ENCODE measurements at places on chromosomes 16 and 17. TPM values are rescaled to one million over a fixed set of nuclear protein-coding genes. Genes with fewer than 3 reads are reported as not detected.
A peak's percentile ranks its signal among the peaks of the same experiment; 100 is the strongest.

DNA sequence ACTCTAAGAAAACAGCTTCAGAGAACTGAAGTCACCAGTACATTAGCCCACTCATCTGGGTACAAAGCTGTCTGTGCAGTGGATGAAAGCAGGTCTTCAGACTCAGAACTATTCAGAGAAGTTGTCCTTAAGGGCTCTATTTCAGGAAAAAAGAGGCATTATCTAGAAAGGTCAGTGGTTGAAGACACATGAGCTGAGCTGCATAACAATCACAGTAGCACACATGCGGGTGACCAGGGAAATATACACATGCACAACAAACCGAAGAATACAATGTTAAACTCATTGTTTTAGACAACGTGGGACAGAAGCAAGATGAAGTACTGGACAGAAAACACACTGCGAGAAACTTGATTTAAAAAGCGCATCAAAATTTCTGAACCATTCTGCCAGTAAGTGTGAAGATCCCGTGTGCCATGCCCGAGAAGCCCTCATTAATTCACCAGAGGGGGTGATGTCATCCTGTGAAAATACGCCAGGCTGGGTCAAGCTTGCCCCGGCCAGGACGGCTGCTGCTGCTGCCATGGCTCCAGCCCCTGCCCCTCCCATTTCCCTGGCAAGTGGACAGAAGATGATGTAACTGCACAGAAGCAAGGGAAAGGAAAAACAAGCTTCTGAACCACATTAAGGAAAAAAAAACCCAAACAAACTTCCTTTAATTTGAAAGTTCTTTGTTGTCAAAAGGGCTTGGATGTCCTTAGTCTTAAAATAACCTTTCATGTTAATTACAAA, 10.1 kb downstream of the DYNC1LI2 start:
- peak; percentile 54 for DNase-seq

GRCh38 chr16:53022374-53022773, 30.3 kb downstream of the CHD9NB start:
- no peak for DNase-seq

- peak; percentile 70 for DNase-seq
Observed at GRCh38 chr17:4604111-4604644, 19.8 kb downstream of the SMTNL2 start.

Gene MILR1
- polyA plus RNA-seq = 2.0 TPM

DNA sequence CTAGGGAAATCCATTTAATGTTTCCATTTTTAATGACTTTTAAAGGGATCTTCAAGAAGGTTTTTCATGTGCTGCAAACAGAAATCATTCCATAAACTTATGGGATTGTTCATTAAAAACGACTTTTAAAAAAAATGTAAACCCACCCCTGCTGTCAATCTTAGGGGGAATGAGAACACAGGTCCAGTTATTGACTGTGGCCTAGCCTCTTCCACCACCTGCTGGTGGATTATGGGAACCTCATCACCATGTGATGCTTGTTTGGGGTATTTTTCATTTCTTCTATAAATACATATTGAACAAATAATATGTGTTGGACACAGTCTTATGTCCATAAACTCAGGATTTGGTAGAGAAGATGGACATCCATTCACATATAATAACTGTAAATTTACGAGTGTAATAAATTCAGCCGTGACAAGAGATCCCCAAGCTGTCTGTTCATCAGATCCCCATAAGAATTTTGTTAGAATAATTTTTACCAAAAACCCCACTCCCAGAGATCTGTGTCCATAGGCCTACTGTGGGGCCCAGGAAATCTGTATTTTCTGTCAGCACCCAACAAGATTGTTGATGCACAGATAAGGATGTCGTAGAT, 42.0 kb upstream of the TMC5 start:
- peak; percentile 40 for DNase-seq

Gene TAC4
- polyA plus RNA-seq = not detected

Gene CD19
- polyA plus RNA-seq = 4.4 TPM

DNA sequence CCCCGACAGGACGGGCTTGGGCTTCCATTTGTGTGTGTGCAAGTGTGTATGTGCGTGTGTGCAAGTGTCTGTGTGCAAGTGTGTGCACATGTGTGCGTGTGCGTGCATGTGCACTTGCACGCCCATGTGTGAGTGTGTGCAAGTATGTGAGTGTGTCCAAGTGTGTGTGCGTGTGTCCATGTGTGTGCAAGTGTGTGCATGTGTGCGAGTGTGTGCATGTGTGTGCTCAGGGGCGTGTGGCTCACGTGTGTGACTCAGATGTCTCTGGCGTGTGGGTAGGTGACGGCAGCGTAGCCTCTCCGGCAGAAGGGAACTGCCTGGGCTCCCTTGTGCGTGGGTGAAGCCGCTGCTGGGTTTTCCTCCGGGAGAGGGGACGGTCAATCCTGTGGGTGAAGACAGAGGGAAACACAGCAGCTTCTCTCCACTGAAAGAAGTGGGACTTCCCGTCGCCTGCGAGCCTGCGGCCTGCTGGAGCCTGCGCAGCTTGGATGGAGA, 23.1 kb upstream of the ITGAX start:
- DNase-seq = no peak

GRCh38 chr17:64348666-64349065, 42.0 kb downstream of the PECAM1 start:
- no peak for DNase-seq

GRCh38 chr16:53960954-53961616, 257.1 kb downstream of the FTO start:
- DNase-seq = peak; percentile 85

Gene GRB7
- polyA plus RNA-seq = 53.2 TPM

DNA sequence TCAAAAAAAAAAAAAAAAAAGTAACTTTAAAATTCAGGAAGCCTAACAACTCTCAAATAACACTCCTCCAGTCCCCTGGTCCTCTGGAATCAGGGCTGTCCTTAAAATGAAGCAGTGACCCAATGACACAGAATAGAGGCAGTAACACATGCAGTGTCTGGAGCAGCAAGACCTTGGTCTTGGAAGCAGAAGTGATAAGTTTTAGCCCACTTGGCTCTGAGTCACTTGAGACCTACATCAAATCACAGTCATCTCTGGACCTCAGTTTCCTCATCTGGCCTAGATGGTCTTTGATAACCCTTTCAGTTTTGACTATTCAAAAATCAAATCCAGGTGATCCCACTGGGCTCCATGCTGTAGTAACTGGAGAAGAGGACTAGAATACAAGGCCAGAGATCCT, 39.0 kb downstream of the LYRM1 start:
- DNase-seq = no peak

DNA sequence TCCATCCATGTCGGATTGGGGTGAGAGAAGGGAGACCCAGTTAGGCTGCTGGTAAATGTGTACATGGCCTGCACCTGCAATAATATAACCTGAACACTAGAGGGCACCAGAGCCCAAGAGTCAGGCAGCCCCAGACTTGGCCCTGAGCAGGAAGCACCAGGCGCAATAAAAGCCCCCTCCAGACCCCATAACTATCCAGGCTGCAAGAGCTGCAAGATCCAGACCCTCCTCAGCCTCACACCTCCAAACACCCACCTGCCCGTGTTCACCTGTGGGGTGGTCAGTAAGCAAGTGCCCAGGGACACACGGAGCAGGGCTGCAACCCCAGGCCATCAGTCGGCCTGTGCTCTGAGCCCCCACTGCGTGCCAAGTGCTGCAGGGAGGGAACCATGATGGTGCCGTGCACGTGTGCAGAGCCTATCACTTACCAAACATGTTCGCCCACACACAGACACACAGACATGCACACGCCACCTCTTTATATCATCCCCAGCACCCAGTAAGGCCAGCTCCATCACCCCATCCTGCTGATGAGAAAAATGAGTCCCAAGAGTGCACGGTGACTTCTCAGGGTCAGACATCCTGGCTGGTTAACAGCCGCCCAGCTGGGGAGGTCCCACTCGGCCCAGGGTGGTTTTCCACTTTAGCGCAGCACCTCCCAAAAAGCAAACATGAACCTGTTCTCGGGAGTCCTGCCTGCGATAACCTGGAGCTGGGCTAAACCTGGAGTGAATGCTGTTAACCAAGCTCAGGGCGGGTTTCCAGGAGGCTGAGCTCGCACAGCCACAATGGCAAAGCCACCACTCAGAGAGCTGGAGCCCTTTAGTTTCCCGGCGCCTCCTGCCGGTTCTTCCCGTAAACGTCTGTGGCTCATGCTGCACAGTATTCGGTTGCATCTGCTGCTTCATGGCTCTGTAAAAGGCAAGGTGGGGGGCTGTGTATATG, 439.8 kb downstream of the SOX9 start:
- peak; percentile 38 for DNase-seq

- peak; percentile 62 for DNase-seq
Observed at GRCh38 chr17:42536372-42537155, 523 bp downstream of the NAGLU start.

- no peak for DNase-seq
Observed at GRCh38 chr16:88472069-88472468, 19.0 kb downstream of the ZFPM1 start.

- peak; percentile 44 for DNase-seq
Observed at GRCh38 chr17:33520426-33521330, 227.6 kb upstream of the ASIC2 start.

DNA sequence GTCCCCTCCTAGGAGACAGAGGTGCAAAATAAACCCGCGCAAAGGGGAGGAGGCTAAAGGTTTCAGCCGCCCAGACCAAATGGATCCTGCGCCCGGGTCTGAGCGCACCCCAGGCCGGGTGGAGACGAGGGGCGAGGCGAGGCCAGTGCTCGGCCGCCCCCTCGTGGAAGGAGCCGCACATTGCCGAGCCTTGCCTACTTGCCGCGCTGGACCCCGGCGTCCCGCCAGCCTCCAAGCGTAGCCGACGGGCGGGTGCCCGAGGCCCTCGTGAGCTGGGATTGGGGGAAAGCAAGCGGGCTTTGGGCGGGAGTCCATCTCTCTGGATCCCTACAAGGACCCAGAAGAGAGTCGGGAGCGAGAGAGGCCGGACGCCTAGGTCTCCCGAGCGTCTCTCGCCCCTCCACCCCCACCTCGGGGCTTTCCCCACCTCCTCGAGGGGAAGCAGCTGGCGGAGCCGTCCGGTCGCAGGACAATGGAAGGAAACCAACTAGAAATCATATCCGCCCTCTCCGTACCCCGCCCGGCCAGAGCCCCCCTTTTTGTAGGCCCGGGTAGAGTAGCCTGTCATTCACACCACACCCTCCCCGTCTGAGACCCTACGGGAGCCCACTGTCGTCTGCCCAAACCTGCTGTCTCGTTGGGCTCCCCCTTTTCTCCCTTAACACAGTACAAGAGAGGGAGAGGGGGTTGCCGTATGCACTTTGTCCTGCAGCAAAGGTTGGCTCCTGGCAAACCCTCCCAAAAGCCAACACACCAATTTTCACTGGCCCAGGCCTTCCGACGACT, 664 bp upstream of the BCL6B start:
- DNase-seq = no peak

- no peak for DNase-seq
Observed at GRCh38 chr17:49197346-49197998, 12.9 kb downstream of the GNGT2 start.

GRCh38 chr17:77571155-77571981, 387.1 kb upstream of the TNRC6C start:
- no peak for DNase-seq

DNA sequence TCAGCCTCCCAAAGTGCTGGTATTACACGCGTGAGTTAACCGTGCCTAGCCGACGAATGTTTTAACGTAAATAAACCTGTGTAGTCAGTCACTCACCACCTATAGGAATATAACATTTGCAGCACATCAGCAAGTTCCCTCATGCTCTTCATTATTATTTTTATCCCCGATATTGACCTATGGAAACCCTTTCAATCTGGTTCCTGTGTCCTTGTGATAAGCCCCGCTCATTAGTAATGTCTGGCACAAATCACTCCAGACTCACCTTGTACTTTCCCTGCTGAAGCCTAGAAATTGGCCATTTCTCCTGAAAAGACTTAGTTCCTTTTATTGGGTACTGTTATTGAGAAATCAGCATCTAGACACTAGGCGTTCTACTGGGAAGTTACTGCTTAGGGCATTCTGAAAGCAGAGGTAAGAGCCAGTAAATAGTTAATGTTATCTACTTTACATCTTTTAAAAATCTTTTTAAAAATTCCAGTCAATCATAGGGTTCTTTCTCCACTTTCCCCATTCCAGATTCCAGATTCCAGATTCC, 1.5 kb upstream of the PHKG2 start:
- no peak for DNase-seq

- peak; percentile 98 for DNase-seq
Observed at GRCh38 chr17:44199553-44200477, at the start of gene ATXN7L3. ATXN7L3 (minus strand) TSS chr17:44199884; CDS start chr17:44198070, 1,814 bp downstream.

- no peak for DNase-seq
Observed at GRCh38 chr16:17358355-17358754, 112.4 kb downstream of the XYLT1 start.

Gene PRCD
- 5.3 TPM for polyA plus RNA-seq

GRCh38 chr17:3475251-3475685, 529 bp upstream of the ASPA start:
- no peak for DNase-seq

GRCh38 chr17:29596811-29597210, 3.9 kb downstream of the ANKRD13B start:
- DNase-seq = no peak

DNA sequence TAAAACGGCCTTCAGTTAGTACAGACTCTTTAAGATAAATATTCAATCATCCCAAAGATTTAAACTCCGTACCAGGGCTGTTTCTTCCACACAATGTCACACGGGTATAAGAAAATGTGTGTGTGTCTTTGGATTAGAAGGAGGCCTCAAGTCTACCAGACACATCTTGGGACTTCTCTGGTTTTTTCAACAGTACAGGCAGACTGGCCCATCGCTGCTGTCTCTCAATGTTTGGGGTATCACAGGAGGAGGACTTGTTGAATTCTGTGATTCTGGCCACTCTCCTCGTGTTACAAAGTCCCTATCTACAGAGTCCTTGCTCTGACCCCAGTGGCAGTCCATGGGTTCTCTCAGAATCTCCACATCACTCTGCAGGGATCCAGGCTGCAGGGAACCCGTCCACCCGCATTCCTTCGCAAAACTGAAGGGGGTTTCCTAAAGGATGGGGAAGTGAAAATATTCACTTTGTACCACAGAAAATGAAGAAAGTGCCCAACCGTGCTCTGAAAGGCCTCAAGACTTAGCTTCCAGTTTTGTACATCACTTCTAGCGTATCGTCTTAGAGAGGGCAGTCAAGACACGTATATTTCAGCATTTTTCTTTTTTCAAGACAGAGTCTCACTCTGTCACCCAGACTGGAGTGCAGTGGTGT, 373.2 kb downstream of the NPIPA8 start:
- no peak for DNase-seq

GRCh38 chr16:27111486-27111885, 44.8 kb downstream of the C16orf82 start:
- no peak for DNase-seq

DNA sequence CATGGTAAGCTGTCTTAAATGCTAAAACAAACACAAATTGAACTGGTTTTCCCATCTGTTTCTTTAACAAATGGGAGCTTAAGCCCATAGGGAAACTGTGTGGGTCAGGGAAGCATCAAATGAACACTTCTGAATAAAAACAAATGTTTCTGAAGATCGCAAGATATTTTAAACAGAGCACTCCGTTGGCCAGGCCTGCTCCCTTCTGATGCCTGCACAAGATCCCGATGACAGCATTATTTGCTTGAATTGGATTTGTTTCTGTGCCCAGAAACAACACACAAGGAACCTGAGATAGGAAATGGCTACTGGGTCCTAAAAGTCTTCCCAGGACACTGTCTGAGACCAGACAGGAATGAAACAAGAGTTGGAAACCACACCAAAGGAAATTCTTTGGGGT, 425.8 kb upstream of the ZFHX3 start:
- no peak for DNase-seq

All from renal pelvis (tissue), 12 donors.